ENCODE measurements at places on chromosomes 4 and X. TPM values are rescaled to one million over a fixed set of nuclear protein-coding genes. Genes with fewer than 3 reads are reported as not detected.

- no peak for DNase-seq
Measured at GRCh38 chrX:68997911-68998310, 167.3 kb downstream of the PJA1 start.

DNA sequence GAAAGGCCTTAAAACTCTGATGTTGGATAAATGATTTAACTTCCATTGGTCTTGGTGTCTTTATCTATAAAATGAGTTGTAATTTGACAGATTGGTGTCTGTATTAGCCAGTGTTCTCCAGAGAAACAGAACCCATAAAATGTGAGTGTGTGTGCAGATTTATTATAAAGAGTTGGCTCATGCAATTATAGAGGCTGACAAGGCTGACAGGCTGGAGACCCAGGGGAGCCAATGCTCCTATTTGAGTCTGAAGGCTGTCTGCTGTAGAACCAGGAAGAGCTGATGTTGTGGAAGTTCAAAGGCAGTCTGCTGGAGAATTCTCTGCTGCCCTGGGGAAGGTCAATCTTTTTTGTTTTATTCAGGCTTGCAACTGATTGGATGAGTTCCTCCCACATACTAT lies 131.7 kb downstream of the SLC4A4 start:
- no peak for DNase-seq

The TBC1D9 gene
- total RNA-seq = 17.5 TPM

- DNase-seq = no peak
Measured at GRCh38 chr4:42816880-42817400, 75.6 kb upstream of the GRXCR1 start.

DNA sequence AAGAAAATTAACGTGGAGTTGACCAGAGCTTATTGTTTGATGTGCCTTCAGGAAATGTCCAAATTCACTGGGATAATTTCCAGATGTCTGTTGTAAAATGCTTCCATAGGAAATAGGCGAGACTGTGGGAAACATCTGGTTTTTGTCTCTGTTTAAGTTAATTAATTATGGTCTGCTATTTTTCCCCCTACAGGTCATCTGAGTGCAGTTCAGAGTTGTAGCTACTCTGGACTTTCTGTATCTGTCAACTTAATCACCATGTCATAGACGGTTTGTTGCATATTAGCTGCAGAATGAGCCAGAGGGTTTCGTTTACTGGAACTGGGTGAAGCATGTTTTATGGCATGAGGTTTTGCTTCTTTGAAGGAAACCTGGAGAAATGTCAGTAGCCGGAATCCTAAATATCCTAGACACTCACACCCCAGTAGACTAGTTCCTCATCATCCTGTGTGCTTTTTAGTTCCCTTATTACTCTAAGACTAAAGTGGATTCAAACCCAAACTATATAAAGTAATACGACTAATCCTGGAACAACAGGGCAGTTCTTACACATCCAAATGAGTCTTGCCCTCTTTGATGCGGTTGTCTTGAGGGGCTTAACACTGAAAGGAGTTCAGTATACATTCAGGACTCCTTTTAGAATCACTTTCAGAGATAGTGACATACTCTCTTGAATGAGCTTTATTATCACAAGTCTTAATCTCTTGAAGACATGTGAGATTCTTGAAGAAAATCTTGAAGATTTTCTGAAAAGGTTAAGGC lies 62.5 kb downstream of the PPEF1 start:
- no peak for DNase-seq

The LNX1 gene
- total RNA-seq = 24.1 TPM

The FABP2 gene
- not detected for total RNA-seq

- no peak for DNase-seq
Measured at GRCh38 chrX:37746951-37747350, 32.9 kb upstream of the CYBB start.

The FGF2 gene
- total RNA-seq = 50.2 TPM

The ARHGAP6 gene
- 14.6 TPM for total RNA-seq

The ADH7 gene
- total RNA-seq = not detected

GRCh38 chr4:76160355-76160754 lies 12.2 kb upstream of the NUP54 start:
- DNase-seq = no peak

DNA sequence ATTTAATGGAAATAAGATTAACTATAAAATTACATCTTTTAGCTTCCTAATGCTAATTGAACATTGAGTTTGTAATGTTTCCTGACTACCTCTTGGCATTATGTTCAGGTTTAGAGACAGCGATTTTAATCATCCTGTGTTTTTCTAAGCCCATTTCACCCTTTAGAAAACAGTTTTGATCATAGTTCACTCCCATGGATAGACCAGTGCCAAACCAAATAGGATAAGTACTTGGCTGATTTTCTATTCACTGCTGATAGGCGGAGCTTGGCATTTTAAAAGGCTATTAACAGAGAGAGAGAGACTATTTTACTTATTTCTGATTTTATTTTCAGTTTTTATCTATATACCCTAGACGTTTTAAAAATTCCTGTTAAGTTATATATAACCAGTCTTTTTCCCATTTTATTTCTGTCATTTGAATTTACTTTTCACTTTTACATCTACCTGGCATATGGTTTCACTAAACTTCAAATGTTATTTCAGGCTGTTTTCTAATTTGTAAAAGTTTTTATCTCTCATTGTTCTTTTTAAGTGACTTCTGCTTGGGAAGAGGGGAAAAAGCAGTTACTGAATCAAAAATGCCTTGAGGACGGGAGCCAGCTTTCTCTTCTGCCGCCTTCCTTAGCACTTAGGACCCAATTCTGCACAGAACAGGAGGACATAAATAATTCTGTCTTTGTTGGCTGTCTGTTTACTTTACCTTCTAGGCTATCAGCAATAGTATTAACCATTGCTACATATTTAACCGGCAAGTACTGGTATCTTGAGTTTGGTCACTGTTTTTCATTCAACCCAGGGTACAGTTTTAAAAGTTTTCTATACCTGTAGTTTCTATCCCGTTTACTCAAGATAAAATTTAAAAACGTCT lies 46.4 kb downstream of the SGMS2 start:
- no peak for DNase-seq

DNA sequence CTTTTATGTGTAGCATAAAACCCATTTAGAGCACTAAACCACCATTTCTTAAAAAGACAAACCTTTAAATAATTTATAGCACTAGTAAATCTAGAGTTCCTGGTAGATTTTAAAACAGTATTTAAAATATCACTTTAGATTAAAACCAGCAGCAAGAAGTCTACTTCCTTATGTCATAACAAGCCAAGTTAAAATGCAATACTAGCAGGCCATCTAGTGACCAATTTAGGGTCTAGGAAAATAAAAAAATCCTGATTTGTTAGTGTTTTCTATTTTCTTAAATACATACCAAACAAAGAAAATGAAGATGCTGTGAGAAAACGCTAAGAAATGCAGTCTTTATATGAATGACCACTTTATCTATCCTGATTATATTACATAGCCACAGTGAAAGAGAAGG lies 53.9 kb downstream of the PAPSS1 start:
- DNase-seq = no peak

DNA sequence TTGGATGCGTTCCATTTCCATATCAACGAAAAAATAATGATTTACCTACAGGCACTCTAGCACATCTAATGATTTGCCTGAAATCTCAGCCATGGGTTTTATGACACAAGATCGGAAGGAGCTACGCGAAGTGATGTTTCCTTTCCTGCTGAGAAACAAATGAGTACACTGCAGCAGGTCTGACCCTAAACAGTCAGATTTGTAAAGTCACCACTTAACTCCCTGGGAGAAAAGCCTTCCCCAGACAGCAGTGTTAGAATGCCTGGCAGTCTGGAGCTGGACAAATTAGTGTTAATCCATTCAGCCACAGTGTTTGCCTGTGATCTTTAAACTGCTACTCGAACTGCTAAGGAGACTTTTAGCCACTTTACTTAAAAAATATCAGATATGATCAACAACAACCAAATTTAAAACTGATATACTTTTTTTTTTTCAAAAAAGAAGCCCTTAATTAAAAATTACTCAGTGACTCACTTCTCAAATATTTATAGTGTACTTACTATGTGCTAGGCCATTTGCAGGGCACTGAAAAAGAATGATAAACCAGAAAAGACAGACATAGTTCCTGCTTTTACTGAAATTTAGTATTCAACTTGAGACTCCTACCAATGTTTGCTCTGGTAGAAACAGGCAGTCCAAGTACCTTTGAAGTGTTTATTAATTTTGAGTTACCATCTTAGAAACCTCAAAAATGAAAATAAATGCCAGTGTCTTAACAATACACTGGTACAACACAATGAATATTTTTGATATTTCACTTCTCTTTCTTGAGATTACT lies 104.5 kb downstream of the SHISA3 start:
- DNase-seq = no peak

DNA sequence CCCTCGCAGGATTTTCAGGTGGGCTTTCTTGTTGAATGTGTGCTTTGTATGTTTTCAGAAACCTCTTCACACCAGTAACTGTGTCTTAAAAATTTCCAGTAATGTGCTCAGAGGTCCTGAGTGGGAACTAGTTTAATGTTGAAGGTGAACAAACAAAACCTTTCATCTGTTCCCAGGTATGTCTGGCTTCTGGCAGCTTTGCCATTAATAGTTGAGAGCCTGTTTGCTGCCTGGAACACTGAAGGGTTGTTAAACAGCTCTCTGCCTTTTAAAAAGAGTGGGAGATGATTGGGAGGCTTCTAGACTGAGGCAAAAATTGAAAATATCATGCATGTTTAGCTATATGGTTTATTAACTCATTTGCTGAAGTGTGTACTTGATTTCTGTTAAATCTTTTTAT lies 161.2 kb upstream of the AGTR2 start:
- no peak for DNase-seq

DNA sequence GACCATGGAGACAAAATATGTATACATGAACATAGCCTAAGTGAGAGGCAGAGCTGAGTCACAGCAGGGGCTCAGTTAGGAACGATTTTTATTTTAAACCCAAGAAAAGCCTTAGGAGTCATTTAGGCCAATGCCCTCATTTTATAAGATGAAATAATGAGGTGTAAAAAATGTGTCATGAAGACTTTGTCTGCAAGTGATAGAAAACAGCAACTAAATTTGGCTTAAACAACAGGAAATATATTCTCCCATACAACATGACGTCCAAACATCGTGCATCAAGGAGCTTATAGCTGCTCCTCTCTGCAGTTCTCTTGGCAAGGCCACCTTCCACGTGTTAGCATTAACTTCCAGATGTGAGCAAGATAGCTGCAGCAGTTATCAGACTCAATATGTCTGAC lies 16.8 kb downstream of the SCFD2 start:
- no peak for DNase-seq

The GRK4 gene
- 6.9 TPM for total RNA-seq

The AVPR2 gene
- not detected for total RNA-seq

- DNase-seq = no peak
Measured at GRCh38 chr4:103786014-103786413, 66.2 kb upstream of the TACR3 start.

GRCh38 chr4:18935659-18936345 lies 914.2 kb upstream of the LCORL start:
- DNase-seq = no peak

GRCh38 chrX:28884823-28885222 lies 297.6 kb downstream of the IL1RAPL1 start:
- DNase-seq = no peak

GRCh38 chr4:4323705-4324534 lies 33.9 kb downstream of the ZBTB49 start:
- no peak for DNase-seq

DNA sequence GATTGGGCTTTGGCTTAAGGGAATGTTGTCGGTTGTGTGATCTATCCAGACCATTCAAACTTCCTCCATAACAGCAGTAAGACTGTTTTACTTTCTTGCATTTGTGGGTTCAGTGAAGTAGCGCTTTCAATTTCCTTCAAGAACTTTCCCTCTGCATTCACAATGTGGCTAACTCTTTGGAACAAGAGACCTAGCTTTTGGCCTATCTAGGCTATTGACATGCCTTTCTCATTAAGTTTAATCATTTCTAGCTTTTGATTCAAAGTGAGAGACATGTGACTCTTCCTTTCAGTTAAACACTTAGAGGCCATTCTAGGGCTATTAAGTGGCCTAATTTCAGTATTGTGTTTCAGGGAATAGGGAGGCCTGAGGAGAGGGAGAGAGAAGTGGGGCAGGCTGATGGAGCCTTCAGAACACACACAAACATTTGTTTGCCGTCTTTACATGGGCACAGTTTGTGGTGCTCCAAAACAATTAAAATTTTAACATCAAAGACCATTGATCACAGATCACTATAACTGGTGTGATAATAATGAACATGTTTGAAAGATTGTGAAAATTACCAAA lies 34.1 kb downstream of the ADH5 start:
- DNase-seq = no peak

The AKAP4 gene
- not detected for total RNA-seq

DNA sequence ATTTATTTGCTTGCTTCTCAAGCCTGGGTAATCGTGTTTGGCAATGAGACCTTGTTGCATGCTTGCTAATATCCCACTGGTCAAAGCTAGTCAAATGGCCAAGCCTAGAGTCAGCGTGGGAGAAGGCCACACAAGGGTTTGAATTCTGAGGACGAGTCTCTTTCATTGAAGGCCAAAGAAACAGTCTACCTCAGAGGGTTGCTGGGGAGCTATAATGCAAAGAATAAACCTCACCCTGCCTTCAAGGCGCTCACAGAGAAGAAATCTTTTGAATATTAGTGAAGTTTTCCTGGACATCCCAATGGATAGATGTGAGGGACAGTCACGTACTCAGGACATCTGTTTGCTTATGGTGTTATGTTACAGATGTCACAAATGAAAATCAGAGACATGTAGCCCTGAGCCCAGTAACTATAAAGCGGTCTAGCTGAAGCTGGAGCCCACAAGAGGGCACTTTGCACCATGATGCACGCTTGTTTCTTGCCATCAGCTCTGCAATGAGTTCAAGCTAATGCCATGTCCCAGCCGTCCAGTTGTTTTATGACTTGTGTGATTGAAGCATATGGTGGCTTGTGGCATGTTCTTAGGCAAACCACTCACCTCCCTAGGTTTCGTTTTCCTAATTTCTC lies 1.1 kb upstream of the TLR3 start:
- no peak for DNase-seq

GRCh38 chr4:185210102-185210981 lies 944 bp downstream of the SNX25 start:
- no peak for DNase-seq

GRCh38 chrX:13550346-13550745 lies 19.1 kb upstream of the EGFL6 start:
- DNase-seq = no peak

DNA sequence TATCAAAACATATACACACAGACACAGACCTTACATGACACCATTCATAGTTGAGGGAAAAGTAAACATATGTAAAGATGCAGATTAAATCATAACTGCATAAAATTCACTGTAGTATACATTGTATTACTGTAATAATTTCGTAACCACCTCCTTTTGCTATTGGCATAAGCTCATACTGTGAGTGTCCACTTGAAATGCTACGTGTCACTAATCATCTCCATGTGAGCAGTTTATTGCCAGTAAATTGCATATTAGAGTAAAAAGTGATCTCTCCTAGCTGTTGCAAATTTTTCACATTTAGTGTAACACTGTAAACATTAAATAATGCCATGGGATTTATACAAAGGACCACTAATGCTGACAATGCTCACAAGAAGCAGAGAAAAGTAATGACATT lies 256.7 kb upstream of the GNPDA2 start:
- DNase-seq = no peak
